Activated naive CD4-positive, alpha-beta T cell treated with anti-CD3 and anti-CD28 coated beads, Interleukin-2, amount 50 U/mL, for 16 hours (primary cell): ENCODE measurements at places on chromosomes 7 and 10.

DNA sequence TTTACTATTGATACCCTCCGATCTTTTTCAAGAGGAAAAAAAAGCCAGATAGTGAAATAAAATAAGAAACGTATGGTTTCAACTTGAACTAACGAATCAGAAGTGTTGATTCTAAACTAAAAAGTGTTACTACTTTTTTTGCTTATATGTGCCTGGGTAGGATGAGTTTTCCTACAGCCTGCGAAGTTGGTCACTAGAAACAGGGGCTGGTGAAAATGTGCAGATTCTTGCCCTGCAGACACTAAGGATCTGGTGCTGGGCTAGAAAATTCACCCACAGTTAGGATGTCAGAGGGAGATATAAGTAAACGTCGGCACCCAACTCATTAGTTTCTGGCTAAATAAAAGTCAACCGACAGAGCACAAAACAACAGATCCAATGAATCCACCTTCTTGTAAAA lies 298.7 kb upstream of the NFE2L3 start:
- DNase-seq, result no peak

- DNase-seq, result no peak
Measured at GRCh38 chr7:117012696-117013095, 59.4 kb downstream of the ST7 start.

DNA sequence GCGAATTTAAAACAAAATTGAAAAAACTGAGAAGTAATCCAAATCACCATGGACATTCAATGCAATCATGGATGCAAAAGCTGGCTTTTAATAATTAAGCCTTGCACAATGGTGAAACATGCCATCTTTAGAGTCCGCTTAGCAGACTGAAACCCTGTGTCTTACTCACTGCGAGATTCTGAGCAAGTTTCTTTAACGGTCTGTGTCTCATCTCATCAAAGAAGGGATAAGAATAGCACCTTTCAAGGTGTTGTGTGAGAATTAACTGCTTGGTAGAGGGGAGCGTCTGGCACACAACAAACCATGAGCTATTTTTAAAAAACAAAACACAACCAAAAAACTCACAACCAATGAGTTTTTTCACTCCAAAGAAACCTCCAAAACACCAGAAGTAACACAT lies 21.4 kb downstream of the ACBD7 start:
- DNase-seq, result no peak

DNA sequence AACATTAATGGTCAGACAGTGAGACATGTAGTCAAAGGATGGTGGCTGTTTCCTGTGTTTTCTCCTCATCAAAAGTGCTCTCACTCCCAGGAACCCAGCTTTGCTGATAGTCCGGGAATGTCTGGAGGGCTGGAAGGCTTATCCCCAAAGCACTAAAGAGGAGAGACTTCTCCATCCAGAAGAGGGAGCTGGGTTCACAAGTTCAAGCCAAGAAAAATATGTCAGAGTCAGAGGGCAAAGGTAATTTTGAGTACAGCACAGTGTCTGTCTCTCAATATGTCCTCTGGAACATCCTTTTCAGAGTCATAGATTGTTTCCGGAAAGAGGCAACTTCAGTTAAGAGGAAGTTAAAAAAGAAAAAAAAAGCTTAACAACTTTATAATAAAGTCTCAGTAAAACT lies 281.5 kb upstream of the PHYHIPL start:
- no peak for DNase-seq

GRCh38 chr10:13346283-13347042 lies 1.6 kb downstream of the SEPHS1 start:
- no peak for DNase-seq
